Esophagus squamous epithelium (tissue), 5 donors: ENCODE measurements at places on chromosomes 12 and 14.

DNA sequence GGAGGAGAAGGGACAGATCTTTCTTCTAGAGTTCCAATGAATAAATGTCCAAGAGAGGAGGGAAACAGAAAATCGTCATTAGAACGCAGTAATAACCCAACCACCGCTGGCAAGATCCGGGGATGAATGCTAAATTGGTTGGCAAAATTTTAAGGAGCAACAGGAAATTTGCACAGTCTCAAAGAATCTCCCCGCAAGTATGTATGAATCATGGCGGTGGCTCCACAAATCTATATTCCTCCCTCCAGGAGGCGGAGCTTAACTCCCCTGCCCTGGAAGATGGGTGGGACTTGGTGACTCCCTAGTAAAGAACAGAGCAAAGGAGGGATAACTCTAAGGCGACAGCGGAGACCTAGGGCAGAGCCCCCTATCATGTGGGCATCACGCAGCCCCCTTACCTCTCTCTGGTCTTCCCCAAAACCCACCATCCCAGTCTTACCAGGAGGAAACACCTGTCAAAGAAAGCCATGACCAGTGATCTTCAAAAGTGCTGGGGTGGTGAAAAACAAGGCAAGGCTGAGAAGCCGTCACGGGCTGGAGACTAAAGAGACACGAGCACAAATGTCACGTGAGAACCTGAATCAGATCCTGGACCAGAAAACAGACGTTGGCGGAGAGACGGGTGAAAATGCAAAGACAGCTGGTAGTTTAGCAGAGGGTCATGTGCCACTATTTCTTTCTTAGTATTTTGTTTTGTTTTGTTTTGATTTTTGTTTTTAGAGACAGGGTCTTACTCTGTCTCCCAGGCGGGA, 125.8 kb downstream of the NCOR2 start:
- no peak for DNase-seq

DNA sequence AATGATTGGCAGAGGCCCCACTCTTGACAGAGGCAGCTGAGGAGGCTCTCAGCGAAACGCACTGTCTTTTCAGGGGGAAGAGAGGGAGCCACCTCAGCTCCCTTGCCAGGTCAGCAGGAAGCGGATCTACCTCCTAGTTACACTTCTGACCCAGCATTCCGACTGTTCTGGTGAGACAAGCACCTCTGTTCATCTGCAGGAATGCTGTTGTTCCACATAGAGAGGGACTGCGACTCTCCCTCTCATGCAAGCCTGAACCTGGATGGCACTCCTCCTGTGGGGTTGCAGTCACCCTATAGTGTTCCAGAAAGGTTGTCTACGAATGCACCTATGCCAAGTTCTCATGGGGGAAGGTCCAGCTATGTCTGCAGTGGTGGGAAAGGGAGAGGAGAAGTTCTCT, 37.1 kb upstream of the AEBP2 start:
- DNase-seq: no peak

GRCh38 chr14:104845033-104845666, 19.9 kb upstream of the CEP170B start:
- no peak for DNase-seq

DNA sequence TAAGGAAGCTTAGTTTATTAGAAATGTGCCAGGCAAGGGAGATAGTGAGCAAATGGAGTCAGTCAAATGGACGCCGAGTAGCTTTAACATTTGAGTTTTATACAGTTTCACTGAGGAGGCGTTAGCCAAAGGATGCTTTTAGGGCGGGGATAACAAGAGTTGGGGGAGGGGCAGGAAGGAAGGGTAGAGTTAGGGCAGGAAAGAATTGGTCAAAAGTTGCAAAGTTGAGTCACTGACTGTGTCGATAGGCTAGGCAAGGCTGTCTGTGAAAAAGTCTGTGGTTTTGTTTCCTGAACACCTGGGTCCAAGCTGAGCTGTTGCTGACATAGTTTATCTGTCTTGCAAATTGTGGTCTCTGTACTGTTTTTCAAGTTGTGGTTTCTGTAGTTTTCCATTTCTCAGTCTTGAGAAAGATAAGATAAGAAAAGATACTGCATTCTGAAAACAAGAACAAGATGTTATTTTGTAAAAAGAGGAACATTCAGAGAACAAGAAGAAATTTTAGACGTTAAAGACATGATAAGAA, 62.6 kb upstream of the RESF1 start:
- peak; percentile 49 for DNase-seq

- DNase-seq: no peak
Observed at GRCh38 chr12:117563007-117563406, 201.6 kb upstream of the NOS1 start.
